RKO (cell line): ENCODE measurements at places on chromosomes 16 and 17.

DNA sequence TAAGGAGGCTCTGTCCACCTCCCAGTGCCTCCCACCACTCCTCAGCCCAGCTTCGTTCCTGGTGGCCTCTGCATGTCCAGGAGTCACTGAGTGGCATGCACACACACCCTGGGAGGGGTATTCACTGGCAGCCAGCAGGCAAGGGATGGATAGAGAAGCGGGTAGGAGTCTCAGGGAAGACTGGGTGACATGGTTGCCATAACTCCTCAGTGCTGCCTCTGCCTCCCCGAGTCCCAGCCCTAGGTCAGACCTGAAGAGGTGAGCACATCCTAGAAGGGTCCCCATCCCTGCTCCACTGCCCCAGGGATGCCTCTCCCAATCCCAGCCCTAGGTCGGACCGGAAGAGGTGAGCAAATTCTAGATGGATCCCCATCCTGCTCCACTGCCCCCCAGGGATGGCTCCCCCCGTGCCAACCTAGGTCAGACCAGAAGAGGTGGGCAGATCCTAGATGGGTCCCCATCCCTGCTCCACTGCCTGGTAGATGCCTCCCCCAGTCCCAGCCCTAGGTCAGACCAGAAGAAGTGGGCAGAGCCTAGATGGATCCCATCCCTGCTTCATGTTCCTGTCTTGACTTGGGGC, 197.0 kb downstream of the IRF8 start:
- DNase-seq, result no peak

- DNase-seq, result no peak
These were observed 346.2 kb upstream of the ASIC2 start for GRCh38 chr17:33639103-33639880.

DNA sequence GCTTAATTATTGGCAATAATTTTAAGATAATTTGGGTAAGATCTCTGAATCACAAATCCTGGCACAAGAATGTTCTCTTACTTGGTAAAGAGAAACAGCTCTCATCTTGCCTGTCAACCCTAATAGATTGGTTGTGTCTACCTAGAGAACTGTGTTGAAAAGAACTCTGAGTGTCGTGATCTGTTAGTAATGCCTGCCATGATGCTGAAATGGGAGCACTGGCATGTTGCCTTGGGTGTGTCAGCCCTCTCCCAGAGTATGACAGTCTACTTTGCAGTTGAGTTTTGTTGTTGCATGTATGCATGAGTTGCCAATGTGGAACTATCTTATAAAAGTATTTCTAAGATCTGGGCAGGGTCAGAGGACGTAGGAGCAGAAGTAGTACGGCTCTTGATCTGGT, 221.4 kb downstream of the MAF start:
- peak; percentile 5 for DNase-seq

GRCh38 chr17:64781014-64781756, 119.1 kb upstream of the SMURF2 start:
- peak; percentile 61 for DNase-seq

GRCh38 chr17:50056961-50057330, 1.0 kb downstream of the ITGA3 start:
- DNase-seq, result peak; percentile 55

- DNase-seq, result no peak
These were observed 561 bp upstream of the WFDC1 start for GRCh38 chr16:84294117-84294516.

GRCh38 chr17:38454532-38454931, 26.3 kb downstream of the ARHGAP23 start:
- no peak for DNase-seq

- peak; percentile 64 for DNase-seq
These were observed 22.1 kb downstream of the FCSK start for GRCh38 chr16:70476272-70477020.

GRCh38 chr17:14513835-14514234, 213.0 kb downstream of the HS3ST3B1 start:
- no peak for DNase-seq

GRCh38 chr16:3026003-3026378, 2.2 kb downstream of the THOC6 start:
- no peak for DNase-seq

- no peak for DNase-seq
These were observed 14.9 kb upstream of the CBFA2T3 start for GRCh38 chr16:88991813-88992350.

DNA sequence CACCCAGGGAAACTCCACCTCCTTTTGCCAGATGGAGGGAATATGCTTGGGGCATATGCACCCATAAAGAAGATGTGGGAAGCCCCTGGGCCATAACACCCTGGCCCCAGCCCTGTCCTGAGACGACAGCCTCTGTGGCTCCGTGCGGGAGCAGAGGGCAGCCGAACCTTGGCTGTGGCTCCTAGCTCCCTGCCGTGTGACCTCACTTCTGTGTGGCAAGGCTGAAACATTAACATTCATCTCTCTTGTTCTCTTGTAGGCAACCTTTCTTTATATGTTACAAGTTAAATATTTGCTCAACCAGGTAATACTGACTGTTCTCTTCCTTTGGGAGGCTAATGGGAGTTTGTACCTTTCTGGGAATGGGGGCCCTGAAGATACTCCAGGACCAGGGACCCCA, 17.5 kb downstream of the SLC47A1 start:
- no peak for DNase-seq

- DNase-seq, result no peak
These were observed 2.5 kb downstream of the KRT17 start for GRCh38 chr17:41621916-41622315.

GRCh38 chr17:35377068-35377467, 3.6 kb upstream of the SLFN11 start:
- DNase-seq, result no peak

GRCh38 chr16:54455030-54455725, 168.6 kb upstream of the IRX3 start:
- no peak for DNase-seq

DNA sequence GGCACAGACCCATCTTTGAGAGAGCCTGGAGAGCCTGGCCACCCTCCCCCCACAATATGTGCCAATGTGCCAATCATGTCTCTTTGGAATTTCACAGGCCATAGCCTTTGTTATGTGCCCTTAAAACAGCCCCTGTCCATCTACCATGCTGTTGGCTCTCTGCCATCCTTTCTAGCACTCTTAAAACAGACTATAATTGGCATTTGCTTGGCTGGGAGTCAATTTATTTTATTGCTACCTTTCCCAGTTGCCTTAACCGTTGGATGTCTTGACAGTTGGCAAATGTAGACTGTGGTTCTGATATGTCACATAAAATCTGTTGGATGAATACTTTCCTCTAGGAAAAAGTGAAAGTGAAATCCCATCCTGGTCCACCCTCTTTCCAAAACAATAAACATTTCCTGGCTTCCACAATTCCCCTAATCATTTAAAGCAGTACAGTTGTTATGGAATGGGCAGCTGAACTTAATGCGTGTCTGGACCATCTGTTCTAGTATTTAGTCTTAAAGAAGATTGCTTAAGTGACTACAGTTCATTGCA, 394.0 kb downstream of the KCNJ2 start:
- no peak for DNase-seq

DNA sequence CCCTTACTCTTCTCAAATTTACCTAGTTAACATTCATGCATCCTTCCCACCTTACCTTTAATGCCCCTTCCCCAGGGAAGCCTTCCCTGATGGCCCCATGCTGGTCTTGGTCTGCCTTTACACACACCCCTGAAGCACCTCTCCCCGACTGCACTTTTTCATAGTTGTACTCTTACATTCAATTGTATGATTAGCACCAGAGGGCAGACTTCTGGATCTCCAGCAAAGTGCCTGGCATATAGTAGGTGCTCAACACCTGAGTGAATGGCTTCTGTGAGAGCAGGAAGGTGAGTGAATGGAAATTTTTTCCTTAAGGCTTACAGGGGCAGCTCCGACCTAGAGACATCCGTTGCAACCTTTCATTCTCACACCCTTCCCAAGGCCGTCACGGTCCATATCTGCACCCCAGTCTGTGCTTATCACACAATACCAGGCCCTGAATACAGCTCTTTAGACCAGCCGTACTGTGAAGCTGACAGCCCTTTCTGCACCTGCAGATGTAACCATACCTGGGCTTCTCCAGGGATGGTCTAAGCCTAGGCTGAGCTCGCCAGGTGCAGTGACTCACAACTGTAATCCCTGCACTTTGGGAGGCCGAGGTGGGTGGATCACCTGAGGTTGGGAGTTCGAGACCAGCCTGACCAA, 4.4 kb downstream of the PGAP3 start:
- no peak for DNase-seq

- DNase-seq, result no peak
These were observed 6.9 kb downstream of the MYH10 start for GRCh38 chr17:8623591-8623990.

GRCh38 chr17:67105213-67105612, 60.9 kb downstream of the CACNG1 start:
- DNase-seq, result peak; percentile 35

- peak; percentile 64 for DNase-seq
These were observed 759 bp downstream of the ELAC2 start for GRCh38 chr17:13016881-13017654.

- DNase-seq, result no peak
These were observed 116.4 kb upstream of the ZNF750 start for GRCh38 chr17:82956146-82956725.

DNA sequence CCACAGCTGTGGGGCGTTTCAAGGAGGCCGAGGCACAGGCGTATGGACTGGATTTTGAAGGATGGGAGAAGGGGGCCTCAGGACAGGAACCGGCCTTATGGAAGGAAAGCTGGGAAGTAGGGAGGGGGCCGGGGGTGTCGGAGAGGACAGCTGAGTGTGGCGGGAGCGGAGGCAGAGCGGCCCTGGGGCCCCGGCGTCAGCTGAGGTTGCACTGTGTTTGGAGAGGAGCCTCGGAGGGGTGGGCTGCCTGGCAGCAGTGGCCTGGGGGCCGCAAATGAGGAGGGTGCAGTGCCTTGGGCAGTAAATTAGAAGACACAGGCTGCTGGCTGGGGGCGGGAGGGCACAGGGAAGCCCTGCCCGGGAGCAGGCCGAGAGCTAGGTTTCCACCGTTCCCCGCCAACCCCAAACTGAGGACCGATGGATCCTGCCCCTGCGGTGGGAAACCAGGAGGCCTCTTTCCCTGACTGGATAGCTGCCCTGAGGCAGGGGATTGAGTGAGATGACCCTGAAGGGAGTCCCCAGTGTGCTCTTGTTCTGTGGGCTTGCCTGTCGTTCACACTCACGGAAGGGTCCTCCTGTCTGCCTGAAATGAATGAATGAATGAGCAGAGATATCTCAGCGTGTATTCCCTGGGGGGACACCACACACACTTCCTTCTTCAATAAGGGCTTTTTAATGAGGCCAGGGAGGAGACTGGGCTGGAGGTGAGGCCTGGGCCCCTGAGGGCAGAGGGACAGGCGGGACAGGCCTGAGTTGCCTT, 18.4 kb downstream of the FOXJ1 start:
- no peak for DNase-seq

- no peak for DNase-seq
These were observed 17.5 kb downstream of the ALOX15B start for GRCh38 chr17:8056232-8056975.

GRCh38 chr17:28944862-28945741, 6.2 kb downstream of the PHF12 start:
- DNase-seq, result peak; percentile 23

DNA sequence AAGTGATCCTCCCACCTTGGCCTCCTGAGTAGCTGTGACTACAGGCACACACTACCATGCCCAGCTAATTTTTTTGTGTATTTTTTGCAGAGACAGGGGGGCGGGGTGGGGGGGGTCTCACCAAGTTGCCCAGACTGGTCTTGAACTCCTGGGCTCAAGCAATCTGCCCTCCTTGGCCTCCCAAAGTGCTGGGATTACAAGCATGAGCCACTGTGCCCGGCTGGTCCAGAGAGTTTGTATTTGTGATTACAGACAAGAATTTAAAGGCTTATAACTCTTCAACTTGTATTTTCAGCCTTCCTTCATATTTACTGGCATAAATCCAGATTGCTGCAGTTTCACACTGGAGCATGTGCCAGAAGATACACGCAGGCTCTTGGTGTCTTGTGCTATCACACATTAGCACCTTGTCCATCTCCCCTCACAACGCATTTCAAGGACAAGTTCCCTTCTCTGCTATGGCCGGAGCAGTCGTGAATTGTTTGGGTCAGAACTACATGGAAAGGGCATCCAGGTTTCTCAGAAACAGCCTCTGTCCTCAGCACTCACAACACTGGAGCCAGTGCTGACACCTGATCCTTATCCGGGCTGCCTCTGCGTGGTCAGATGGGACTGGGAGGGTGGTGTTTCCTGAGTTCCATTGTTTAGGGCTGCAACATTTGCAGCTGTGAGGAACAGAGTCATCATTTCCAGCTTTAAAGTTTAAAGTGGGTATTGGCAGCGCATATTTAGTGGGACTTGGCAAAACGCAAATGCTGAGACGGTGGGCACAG, 28.1 kb downstream of the WSCD1 start:
- DNase-seq, result no peak

DNA sequence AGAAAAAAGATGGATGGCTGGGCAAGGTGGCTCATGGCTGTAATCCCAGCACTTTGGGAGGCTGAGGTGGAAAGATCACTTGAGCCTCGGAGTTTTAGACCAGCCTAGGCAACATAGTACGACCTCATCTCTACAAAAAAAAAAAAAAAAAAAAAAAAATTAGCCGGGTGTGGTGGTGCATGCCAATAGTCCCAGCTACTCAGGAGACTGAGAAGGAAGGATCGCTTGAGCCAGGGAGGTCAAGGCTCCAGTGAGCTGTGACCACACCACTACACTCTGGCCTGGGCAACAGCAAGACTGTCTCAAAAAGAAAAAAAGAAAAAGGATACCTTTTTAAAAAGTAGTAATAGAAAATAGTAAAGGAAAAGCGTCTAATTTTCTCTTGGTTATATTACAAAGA, 20.7 kb downstream of the ZNF652 start:
- no peak for DNase-seq

DNA sequence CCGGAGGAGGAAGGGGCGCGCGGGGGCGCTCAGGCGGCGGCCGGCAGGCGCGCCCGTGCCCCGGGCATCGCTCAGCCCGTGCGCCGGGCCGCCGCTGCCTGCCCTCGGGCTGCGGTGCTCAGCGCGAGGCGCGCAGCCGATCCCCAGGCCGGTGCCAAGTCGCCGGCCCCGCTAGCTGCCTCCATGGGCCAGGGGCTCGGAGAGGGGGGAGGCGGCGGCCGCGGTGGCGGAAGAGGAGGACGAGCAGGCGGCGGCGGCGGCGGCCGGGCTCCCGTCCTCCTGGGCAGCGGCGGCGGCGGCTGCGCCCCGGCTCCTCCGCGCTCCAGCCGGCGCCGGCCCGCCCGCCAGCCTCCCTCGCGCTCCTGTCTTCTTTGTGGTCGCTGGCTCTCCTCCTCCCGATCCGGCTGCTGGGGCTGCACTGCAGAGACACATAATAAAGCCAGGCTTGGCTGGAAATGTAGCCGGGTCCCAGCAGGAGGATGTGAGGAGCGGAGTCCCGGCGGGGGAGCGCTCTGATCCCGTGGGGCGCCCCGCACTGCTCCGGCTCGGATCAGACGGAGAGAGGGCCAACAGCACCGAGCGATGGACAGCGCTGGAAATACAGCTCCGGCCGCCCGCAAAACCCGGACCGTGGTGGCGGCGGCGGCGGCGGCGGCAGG, 889 bp upstream of the ZNF423 start:
- DNase-seq, result peak; percentile 67

DNA sequence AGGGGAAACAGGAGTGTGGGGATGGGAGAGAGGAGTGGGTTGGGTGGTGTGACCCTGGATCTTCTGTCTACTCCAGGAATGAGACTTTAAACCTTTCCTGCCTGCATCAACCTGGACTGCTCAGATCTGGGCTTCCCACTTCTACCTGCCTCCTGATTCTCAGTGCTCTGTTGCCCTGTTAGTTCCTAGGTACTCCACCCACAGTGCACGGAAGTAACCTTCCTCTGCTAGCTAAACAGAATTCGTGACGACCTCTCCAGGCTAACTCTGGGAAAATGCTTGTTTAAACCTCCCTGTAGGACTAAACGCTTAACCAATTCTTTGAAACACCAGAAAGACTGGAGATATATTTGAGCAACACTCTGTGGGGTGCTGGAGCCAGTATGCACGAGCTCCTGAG, 83.4 kb upstream of the CLEC3A start:
- DNase-seq, result no peak
